ENCODE measurements at places on chromosomes 16 and 17.
A peak's percentile ranks its signal among the peaks of the same experiment; 100 is the strongest.

DNA sequence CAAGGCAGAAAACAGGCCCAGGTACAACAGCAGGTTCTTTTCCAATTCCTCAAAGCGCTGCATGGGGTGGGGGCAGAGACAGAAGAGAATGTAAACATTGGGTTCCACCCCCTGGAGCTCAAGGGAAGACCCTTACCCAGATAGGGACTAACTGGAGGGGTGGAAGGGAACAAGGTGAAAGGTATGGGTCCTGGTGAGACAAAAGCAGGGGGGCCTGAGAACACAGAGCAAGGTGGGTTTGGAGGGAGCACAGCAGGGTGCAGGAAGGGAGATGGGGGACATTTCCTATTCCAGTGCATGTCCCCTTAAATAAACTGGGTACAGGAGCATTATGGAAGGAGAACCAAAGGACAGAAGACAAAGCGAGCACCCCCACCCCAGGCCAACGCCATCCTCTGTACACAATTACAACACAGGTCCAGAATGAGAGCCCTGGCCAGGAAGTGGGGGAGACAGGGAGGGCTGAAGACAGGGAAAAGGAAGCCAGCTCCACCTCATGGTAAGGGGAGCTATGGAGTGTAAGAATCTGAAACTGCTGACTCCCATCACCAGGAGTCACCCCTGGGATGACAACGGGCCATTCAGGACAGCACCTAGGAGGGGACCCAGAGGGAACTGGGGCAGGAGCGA, 2.1 kb upstream of the CD2BP2 start:
- no peak for DNase-seq

- DNase-seq, result no peak
These were observed 37.7 kb upstream of the TOX3 start for GRCh38 chr16:52584354-52585320.

DNA sequence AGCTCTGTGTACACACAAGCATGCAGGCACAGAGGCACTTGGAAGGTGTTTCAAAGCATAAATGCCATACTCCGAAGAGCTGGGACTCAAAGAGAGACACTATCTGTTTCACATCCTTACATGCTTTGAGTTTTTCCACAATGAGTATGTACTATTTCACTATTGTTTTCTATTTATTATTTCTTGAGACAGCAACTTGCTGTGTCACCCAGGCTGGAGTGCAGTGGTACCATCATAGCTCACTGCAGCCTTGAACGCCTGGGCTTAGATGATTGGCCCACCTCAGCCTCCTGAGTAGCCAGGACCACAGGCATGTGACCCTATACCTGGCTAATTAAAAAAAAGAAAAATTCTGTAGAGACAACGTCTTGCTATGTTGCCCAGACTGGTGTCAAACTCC, 31.6 kb downstream of the CYB5D2 start:
- no peak for DNase-seq

- DNase-seq, result peak; percentile 17
These were observed 70.3 kb downstream of the DNAH9 start for GRCh38 chr17:11668618-11669017.

GRCh38 chr17:12830777-12831247, 41.5 kb downstream of the ARHGAP44 start:
- DNase-seq, result no peak

GRCh38 chr16:75763204-75763603, 36.9 kb upstream of the CPHXL start:
- no peak for DNase-seq

- DNase-seq, result no peak
These were observed 9.4 kb upstream of the TOM1L1 start for GRCh38 chr17:54891176-54891821.

Measured in esophagus muscularis mucosa (tissue), 4 donors.